ENCODE measurements at places on chromosomes 1 and 21. TPM values are rescaled to one million over a fixed set of nuclear protein-coding genes. Genes with fewer than 3 reads are reported as not detected.

GPR153 gene
- total RNA-seq: 4.7 TPM

IFNLR1 gene
- total RNA-seq: 0.14 TPM

DNA sequence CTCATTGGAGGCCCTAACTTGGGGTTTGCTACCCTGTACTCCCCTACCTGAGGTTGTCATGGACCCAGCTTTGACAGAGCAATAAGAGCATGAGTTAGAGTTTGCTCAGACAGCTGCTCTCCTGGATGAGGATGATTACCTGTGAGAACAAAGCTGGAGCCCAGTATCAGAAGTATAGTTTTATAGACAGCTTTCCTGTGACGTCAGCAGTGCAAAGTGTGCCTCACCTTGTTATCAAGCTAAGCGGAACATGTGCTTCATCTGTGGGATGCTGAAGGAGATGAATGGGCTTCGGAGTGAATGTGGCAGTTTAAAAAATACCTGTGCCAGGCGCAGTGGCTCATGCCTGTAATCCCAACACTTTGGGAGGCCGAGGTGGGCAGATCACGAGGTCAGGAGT, 5.4 kb upstream of the WDR47 start:
- no peak for DNase-seq

GRCh38 chr1:63322944-63323864, 837 bp downstream of the FOXD3 start:
- no peak for DNase-seq

Measured in thoracic aorta (tissue), 2 donors.